ENCODE measurements at places on chromosomes 11 and 22. TPM values are rescaled to one million over a fixed set of nuclear protein-coding genes. Genes with fewer than 3 reads are reported as not detected.

The SAA4 gene
- not detected for total RNA-seq

- DNase-seq, result no peak
Observed at GRCh38 chr11:120141113-120141767, 3.3 kb upstream of the TRIM29 start.

GRCh38 chr11:63551889-63552266 lies 11.3 kb downstream of the PLAAT2 start:
- DNase-seq, result peak; percentile 53

DNA sequence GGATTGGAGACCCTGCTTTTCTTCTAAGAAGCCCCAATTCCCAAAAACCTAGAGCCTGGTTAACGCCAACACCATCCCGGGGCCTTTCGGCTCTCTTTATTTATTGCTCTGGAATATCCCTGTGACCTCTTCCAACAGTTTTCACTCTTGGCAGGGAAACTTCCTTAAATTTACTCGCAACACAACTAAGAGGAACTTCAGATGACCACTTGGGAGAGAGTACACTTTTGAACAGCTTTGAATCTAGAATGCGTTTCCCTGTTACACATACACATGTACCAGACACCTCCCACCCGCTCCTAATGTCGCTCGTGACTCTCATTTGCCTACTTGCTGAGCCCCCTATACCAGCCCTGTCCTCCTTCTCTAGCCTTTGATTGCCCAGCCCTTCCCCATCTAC lies 19.4 kb downstream of the TUBA8 start:
- DNase-seq, result no peak

The ATP5MG gene
- 246 TPM for total RNA-seq

The APOA5 gene
- not detected for total RNA-seq

- no peak for DNase-seq
Observed at GRCh38 chr11:93540896-93541553, 2.2 kb downstream of the SMCO4 start.

DNA sequence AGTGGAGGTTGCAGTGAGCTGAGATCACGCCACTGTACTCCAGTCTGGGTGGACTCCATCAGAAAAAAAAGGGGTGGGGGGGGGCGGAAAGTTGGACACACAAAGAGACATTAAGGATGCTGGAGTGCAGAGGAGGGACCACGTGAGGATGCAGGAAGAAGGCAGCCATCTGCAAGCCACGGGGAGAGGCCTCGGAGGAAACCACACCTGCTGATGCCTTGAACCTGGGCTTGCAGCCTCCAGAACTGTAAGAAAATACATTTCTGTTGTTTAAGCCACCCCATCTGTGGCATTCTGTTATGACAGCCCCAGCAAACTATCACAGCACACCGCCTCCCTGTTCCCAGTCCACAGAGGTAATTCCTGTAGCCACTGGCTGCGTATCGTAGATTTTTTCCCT lies 9.2 kb upstream of the STIP1 start:
- DNase-seq, result no peak

GRCh38 chr11:17812865-17813187 lies 78.2 kb downstream of the KCNC1 start:
- no peak for DNase-seq

The ALX4 gene
- total RNA-seq, result not detected

The CYTH4 gene
- total RNA-seq, result 17.3 TPM

GRCh38 chr11:128550261-128550821 lies 37.0 kb downstream of the ETS1 start:
- no peak for DNase-seq

- no peak for DNase-seq
Observed at GRCh38 chr22:39773503-39773902, 120.1 kb downstream of the ENTHD1 start.

DNA sequence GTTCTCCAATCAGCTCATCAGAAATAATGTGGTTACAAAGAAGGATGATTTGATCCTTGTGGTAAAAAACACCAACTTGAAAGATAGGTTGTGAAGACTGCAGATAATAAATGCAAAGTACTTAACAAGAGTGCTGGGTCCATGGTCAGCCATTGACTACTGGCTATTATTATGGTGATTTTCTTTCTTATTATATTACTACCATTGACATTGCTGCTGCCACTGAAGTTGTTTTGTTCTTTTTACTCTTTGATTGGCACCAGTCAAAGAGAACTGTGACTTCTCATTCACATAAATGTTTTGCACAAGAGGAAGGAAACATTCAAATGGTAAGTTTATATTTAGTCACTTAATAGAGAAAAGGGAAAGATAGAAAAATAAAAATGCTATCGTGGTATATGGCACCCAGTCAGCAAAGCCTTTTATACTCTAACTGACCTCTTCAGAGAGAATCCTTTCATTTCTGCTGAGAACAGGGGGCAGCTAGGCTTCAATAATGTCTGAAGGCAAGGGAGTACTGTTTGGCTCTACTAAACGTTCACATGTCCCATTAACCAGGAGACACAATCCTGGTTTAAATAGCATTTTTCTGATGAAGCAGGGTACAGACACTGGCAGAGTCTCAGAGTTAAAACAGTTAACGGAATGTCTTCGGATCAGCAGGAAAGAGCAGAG lies 64.8 kb downstream of the LRRC4C start:
- no peak for DNase-seq

- DNase-seq, result no peak
Observed at GRCh38 chr11:47720651-47721050, 5.5 kb upstream of the AGBL2 start.

The FOLR3 gene
- total RNA-seq, result not detected

- no peak for DNase-seq
Observed at GRCh38 chr11:19243613-19244012, 2.9 kb upstream of the E2F8 start.

DNA sequence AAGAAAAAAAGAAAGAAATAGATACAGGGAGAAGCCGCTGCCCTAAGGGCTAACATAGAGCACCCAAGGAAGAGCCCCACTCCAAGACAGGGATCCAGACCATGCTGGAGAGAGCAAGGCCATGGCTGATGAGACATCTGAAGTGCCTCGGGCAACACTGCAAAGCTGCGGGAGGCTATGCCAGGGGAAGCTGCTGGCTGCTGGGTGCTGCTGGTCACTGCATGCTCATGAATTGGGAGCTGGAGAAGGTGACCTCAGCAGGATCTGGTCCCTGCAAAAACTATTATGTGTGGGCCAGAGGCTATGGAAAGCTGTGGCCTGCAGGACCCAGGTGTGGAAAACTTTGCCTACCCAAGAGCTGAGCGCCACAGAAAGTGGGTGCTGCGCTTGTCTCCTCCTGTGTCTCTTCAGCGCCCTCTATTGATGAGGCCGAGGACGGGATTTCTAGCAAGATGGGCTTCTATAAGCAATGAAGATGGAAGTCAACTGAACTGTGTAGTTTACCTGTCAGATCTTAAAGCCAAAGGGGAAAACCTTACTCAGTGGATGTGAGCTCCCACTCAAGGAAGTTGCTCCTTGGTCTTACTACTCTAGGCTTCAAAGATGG lies 17.3 kb upstream of the SLC29A2 start:
- DNase-seq, result peak; percentile 65

- DNase-seq, result no peak
Observed at GRCh38 chr11:110447897-110448745, 18.4 kb downstream of the FDX1 start.

The GLYATL2 gene
- total RNA-seq, result not detected

- no peak for DNase-seq
Observed at GRCh38 chr22:38759005-38759404, 3.2 kb upstream of the SUN2 start.

DNA sequence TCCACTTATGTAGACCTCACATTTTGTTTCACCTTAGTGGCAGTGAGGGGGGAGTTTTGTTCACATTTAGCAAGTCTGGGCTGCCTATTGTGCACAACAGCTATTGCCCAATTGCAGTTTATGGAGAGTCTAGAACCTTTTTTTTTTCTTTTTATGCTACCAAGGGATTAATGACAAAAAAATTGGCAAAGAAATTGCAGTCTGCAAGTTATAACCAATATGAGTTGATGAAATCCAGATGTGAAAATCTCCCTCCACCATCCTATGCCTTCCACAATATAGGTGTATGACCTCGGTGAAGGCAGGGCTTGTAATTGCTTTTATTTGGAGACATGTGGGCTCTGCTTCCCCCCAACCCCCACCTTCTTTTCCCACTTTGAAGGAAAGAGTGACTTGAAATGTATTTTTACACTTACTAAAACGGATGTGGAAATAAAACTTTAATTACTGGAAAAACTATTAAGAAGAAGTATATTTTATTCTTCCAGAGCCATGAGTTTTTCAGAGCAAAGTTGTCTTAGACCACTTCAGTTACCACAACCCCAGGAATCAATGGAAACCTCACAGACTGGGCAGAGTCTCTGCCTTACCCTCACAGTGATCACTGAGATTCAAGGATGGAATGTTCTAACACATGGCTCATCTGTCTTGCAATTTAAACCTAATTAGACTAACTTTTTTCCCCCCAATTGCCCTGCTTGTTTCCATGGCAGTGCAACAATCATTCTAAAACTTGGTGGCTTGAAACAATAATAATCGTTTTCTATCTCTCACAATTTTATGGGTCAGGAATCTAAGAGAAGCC lies 120.8 kb upstream of the SLC5A12 start:
- DNase-seq, result no peak

The TMEM151A gene
- total RNA-seq, result not detected

DNA sequence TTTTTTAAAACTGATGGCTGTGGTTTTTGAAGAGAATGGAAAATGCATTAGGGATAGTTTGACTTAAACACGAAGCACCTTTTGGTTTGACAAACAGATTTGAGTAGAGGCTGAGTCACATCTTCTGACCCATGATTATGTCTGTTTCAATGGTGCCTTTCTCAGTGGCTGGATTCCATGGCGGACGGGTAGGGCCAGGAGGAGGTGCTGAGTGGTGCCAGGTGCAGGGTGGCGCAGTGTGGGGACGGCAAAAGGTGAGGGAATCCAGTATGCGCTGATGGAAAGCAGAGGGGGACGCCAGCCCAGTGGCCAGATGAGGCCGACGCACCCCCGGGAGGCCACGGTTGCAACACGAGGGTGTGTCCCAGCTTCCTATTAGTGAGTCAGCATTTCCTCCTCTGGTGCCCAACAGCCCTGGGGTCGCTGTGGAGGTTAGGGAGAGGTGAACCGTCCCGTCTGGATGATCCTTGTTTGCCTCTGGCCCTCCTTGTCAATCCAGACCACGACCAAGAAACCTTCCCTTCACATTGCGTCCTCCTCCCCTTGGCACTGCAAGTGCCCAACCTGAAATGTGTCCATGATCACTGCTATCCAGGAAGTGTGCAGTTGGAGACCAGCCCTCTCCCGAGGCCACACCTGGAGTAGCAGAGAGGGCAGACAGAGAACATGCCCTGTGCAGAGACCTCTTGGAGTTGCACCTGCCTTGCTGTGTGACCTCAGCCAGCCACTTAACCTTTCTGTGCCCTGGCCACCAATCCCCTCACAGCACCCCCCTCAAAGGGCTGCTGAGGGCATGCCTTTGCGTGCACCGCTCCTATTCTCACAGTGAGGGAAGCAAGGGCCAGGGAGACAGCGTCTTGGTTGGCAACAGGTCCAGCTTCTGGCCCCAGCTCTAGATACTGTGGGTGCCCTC lies 32.5 kb upstream of the ATXN10 start:
- DNase-seq, result peak; percentile 21

- no peak for DNase-seq
Observed at GRCh38 chr11:69691463-69691862, 12.4 kb downstream of the FGF19 start.

DNA sequence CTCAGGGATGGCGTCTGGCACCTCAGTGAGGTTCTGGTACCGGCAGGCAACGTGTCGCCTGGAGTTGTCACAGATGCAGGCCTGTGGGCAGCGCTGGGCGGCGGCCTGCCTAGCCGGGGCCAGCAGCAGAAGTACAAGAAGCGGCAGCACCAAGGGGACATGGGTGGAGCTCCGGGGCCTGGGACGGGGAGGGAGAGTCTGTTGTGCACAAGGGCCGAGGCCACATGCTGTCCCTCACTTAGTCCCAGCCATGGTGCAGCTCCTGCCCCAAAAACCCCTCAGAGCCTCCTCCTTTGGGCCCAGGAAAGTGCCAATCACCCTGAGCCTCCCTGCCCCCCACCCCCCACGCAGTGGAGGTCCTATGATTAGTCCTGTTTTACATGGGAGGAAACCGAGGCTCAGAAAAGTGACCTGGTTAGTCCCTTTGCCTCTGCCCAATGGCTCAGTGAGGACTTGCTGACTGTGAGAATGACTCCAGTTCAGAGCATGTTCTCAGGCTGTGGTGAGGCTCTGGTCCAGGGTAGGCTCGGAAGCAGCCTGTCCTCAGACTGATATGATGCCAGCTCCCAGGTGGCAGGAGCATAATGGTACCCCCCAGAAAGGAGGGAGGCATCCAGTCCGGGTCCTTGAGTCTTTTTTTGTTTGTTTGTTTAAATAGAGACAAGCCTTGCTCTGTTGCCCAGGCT lies 1.1 kb downstream of the CHADL start:
- no peak for DNase-seq

DNA sequence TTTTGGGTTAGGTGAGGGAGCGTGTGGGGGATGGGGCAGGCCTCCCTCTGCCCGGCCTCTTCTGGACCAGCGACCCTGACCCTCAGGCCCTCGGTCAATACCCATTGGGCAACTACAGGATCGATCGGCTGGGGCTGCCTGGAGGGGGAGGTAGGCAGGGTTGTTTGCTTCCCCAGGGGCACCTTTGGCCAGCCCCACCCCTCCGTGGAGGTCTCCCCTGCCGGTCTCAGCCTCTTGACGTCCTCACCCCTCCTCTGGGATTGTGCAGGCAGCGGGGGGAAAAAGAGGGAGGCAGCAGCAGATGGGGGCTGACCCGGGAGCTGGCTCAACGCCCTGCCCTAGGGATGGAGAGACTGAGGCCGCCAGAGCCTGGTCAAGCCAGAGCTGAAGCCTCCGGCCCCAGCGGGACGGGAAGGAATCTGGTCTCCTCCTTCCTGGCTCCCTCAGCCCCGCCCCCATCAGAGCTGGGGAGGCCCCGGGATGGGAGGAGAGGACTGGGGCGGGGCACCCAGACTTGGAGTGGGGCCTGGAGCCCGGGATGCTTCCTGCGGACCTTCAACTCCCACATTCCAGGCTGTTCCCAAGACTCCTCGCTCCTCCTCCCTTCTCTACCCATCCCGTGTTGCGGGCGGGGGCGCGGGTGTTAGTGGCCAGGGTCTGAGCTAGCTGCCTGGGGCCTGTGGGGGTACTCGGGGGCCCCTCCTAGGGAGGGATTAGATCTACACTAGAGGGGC lies 14.4 kb upstream of the CDC42EP1 start:
- DNase-seq, result no peak

GRCh38 chr11:72225411-72225951 lies 914 bp downstream of the INPPL1 start:
- peak; percentile 40 for DNase-seq

DNA sequence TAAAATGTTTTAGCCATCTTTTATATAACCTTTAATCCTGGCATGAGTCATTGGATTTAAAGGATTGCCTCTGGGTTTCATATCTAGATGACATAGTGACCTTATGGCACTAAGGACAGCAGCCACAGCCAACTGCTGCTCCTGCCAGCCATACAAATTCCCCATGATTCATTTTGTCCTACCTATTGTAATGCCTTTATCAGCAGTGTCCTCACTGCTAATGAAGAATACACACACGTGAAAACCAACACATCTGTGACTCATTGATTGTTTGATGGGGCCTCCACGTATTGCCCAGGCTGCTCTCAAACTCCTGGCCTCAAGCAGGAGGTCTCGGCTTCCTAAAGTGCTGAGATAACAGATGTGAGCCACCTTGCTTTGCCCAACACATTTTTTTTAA lies 1.8 kb downstream of the LDHAL6A start:
- DNase-seq, result no peak

The GNB1L gene
- 14.5 TPM for total RNA-seq

Measured in activated naive CD8-positive, alpha-beta T cell treated with anti-CD3 and anti-CD28 coated beads for 36 hours (primary cell).